Transverse colon (tissue), 4 donors: ENCODE measurements at places on chromosomes 3 and 15.

DNA sequence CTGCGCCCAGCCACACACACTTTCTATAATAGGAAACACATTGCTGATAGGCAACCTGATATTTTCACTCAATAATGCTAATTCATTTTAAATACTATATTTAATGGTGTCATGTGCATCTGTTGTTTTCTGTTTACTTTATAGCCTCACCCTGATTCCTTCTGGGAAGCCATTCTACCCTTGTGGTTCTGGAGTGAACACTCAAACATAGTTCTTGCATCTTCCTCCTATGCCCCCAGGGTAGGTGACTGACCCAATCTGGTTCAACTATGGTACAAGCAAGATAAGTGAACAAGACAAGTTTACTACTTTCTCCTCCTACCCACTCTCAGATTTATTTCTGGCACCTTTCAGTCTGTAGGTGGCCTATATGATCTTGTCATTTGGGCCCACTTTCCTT lies 4.3 kb upstream of the SCG3 start:
- no peaks in the 10 kb centered on the region for H3K36me3 ChIP-seq
- peaks cover 6% of the 10 kb centered on the region for H3K4me1 ChIP-seq
- no peak overlapping the region for H3K27ac ChIP-seq

- DNase-seq: peak; percentile 54
- no peaks in the 10 kb centered on the region for H3K27me3 ChIP-seq
- H3K4me1 ChIP-seq: no peaks in the 10 kb centered on the region
- no peak overlapping the region for H3K27ac ChIP-seq
- H3K4me3 ChIP-seq: no peak overlapping the region
Measured at GRCh38 chr3:157865352-157866000, 240.7 kb downstream of the SHOX2 start.

DNA sequence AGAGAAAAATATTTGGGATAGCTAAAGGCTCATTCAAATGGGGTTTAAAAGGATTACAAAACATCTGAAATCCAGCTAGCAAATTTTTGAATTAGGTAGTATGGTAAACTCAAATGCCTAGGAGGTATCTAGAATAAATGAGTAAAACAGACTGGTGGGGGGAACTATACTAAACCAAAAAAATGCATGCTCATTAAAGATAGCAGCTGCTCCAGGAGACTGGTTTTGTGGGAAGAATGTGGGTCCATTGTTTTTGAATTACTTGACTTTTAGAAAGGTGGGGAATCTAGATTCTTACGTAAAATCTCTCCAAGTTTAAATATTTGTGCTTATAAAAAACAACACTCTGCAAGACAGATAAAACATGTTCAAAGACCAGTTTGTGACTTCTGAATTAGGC lies 73.8 kb downstream of the LEKR1 start:
- H3K36me3 ChIP-seq: no peaks in the 10 kb centered on the region
- no peak overlapping the region for H3K4me3 ChIP-seq
- DNase-seq: no peak
- no peaks in the 10 kb centered on the region for H3K27me3 ChIP-seq
- no peak overlapping the region for H3K27ac ChIP-seq

GRCh38 chr3:21328711-21329390 lies 422.2 kb downstream of the ZNF385D start:
- no peaks in the 10 kb centered on the region for H3K4me1 ChIP-seq
- H3K4me3 ChIP-seq: no peak overlapping the region
- no peaks in the 10 kb centered on the region for H3K27me3 ChIP-seq
- no peak overlapping the region for H3K27ac ChIP-seq

DNA sequence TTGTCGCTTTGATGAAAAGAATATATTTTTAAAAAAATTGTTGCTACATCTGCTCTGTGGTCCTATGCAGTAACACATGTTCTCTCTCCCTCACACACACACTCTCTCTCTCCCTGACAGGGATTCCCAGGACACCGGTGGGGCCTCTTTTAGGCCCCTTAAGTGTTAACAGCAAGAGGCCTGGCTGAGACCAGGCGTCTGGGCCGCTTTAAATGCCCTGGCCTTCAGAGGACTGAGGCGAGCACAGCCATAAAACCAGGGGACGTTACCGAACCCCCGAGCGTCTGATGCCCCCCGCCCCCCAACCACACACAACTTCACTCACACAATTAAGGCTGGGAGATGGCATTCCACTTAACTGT lies 1.7 kb downstream of the BNC1 start:
- DNase-seq: no peak
- peak overlapping the region; percentile 7 for H3K4me3 ChIP-seq
- peaks cover 11% of the 10 kb centered on the region for H3K4me1 ChIP-seq

DNA sequence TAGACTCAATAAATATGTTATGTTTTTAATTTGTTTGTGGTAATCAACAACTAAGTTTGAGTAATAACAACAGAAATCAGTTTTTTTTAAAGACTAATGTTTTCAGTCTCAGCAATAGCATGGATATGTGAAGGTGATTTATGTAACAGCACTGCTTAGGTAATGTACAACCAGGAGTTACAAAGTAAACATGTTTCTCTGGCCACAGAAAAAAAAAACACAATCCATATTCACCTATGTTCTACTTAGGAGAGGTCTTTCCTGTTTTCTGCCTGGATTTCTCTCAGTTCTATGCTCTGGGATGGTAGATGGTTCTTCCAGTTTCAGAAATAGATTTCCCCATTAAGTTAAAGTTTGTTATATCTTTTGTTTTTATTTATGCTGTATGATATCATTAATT lies 579.4 kb downstream of the SI start:
- DNase-seq: no peak
- no peak overlapping the region for H3K4me3 ChIP-seq
- H3K27me3 ChIP-seq: no peaks in the 10 kb centered on the region
- H3K36me3 ChIP-seq: no peaks in the 10 kb centered on the region
- no peak overlapping the region for H3K27ac ChIP-seq

- peaks cover 11% of the 10 kb centered on the region for H3K4me1 ChIP-seq
- DNase-seq: no peak
- no peak overlapping the region for H3K27ac ChIP-seq
- no peak overlapping the region for H3K4me3 ChIP-seq
Measured at GRCh38 chr3:123605789-123606234, 21.0 kb upstream of the HACD2 start.

DNA sequence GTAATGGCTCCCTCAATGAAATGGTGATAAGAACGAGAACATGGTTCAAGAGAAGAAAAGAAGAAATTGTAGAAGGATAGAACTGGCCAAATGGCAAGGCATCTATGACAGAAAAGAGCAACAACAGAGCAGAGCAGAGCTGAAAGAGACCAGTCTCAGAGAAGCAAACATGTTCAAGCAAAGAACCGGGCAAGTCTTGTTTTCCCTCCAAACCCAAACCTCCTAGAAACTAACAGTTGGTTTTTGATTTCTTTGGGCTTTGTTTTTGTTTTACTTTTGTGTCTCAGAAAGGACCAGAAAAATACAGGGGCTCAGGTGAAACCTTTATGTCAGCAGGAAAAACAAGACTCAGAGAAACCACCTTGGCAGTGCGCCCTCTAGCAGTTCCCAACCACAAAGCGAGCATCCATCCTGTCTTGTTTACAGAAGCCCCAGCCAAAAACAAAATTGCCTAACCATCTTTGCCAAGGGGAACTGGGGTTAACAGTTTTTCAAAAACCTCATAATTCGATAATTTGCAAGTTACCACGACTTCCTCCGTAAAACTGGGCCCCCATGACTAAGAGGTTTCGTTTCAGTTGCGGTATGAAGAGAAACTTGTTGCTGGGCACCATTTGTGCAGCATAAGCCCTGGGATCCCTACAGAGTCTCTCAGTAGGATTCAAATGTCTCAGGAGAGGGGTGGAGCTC lies 159.2 kb upstream of the SLC24A5 start:
- H3K4me3 ChIP-seq: no peak overlapping the region
- no peaks in the 10 kb centered on the region for H3K4me1 ChIP-seq
- DNase-seq: peak; percentile 32

DNA sequence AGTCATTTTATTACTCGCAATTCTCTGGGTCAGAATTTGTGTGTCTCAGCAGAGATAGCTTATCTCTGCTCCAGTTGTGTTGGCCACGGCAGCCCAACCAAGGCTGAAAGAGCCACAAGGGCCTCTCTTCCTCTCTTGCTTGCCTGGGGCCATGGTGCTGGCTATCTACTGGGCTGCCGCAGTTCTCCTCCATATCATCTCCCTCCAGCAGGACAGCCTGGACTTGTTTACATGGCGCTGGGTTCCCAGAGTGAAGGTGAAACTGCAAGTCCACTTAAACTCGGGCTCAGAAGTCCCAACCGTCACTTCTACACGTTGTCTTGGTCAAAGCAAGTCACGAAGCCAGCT lies 134.8 kb downstream of the UACA start:
- H3K27me3 ChIP-seq: no peaks in the 10 kb centered on the region
- H3K4me1 ChIP-seq: no peaks in the 10 kb centered on the region
- no peak overlapping the region for H3K4me3 ChIP-seq
- DNase-seq: no peak
- no peak overlapping the region for H3K27ac ChIP-seq
- no peaks in the 10 kb centered on the region for H3K36me3 ChIP-seq

DNA sequence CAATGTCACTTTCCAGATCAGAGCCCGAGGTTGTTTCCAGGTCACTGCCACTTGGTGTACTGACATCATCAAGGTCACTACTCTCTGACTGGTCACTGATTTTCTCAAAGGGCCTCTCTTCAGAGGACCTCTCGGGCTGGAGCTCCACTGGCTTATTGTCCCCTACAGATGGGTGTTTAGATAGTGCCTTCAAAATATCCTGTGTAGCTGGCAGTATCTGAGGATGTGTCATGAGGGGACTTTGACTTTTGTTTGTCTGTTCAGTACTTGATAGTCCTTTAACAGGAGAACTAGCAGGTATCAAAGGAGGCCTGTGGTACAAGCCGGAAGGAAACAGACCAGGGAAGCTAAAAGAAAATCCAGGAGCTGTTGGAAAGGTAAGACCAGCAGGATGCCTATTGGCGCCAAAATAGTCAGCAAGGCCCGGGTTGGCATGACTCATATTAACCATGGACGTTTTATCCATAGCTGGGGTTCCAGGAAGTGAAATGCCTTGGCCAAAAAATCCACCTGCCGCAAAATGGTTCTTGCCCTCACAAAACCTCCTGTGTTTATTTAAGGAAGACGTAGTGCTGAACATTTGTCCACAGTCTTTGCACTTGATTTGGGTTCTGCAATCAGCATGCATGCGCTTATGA lies 547.3 kb downstream of the MECOM start:
- no peak for DNase-seq
- no peak overlapping the region for H3K4me3 ChIP-seq
- H3K27ac ChIP-seq: no peak overlapping the region

DNA sequence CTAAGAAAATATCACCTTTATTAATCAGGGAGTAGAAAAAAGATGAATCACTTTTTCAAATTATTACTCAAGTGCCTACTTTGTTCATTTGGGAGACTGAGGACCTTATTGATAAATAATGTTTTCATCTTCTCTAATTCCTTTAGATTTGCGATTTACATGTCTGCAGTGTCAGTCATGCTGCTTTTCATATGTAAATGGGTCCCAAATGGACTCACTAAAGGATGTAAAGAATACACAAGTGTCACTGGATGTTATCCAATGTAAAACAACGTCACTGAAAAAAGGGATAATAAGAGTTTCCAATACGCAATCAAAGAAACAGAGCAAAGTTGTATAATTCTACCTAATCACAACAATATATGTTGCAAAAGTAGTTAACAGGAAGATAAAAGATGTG lies 84.9 kb downstream of the TFDP2 start:
- H3K27me3 ChIP-seq: no peaks in the 10 kb centered on the region
- H3K4me3 ChIP-seq: no peak overlapping the region
- no peaks in the 10 kb centered on the region for H3K4me1 ChIP-seq
- H3K36me3 ChIP-seq: no peaks in the 10 kb centered on the region
- H3K27ac ChIP-seq: no peak overlapping the region

DNA sequence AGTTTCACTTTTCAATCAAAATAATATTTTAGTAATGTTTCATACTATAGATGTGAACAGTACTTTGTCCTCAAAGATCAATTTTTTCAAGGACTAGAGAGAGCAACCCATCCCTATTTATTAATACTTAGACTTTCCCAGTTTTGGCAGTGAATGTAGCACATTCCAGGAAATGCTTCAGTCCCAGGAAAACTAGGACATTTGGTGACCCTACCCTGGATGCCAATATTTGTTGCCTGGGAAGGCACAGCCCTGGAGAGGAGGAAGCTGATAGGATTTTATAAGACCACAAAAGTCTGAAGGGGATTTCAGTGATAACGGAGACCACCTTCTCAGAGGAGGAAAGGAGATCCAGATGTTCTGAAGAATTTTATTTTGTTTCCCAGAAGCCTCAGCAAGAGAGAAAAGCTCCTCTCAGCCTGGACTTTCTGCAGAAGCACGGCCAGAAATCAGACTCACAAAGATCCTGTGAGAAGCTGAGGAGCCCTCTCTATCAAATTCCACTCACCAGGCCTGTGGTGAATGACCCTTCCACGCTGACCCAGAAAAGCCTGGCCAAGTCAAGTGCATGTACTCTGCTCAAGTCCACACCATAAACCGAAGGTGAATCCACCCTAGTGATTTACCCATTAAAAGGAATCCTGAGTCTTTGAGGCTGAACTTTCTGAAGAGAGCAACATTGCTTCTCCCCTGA lies 87.7 kb upstream of the ABHD17C start:
- peaks cover 19% of the 10 kb centered on the region for H3K4me1 ChIP-seq
- no peak overlapping the region for H3K27ac ChIP-seq
- no peaks in the 10 kb centered on the region for H3K36me3 ChIP-seq
- no peak for DNase-seq
- H3K4me3 ChIP-seq: no peak overlapping the region
- no peaks in the 10 kb centered on the region for H3K27me3 ChIP-seq

GRCh38 chr3:160755776-160756304 lies at the start of gene PPM1L:
TSS of gene PPM1L (plus strand) at chr3:160756231.
- H3K27me3 ChIP-seq: peaks cover 7% of the 10 kb centered on the region
- peak; percentile 68 for DNase-seq
- H3K27ac ChIP-seq: peak within 1 kb of the TSS; percentile 98
- H3K4me1 ChIP-seq: no peaks in the 10 kb centered on the region
- H3K36me3 ChIP-seq: no peaks in the 10 kb centered on the region

DNA sequence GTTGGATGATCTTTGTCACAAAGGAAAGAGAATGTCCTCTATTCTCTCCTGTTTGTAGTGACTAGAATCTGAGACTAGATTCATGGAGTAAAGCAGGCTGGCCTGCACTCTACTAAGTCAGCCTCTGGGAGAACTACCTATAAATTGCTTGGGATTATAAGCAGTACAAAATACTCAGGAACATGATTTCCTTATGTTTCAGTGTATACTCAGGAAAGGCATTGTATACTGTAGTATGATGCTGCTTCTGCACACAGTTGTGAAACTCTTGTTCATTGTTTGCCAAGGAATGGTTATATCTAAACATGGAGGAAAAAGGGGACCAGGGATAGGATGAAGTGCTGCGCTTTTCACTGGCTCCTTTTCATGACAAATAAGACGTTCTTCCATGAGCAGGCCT lies 49.2 kb downstream of the OXSR1 start:
- no peak for DNase-seq
- no peaks in the 10 kb centered on the region for H3K36me3 ChIP-seq
- no peak overlapping the region for H3K27ac ChIP-seq

GRCh38 chr3:24843955-24844354 lies 349.3 kb upstream of the THRB start:
- no peak overlapping the region for H3K27ac ChIP-seq
- H3K4me1 ChIP-seq: no peaks in the 10 kb centered on the region
- H3K27me3 ChIP-seq: no peaks in the 10 kb centered on the region
- H3K4me3 ChIP-seq: no peak overlapping the region

- DNase-seq: no peak
- H3K4me1 ChIP-seq: no peaks in the 10 kb centered on the region
- no peak overlapping the region for H3K4me3 ChIP-seq
- H3K36me3 ChIP-seq: no peaks in the 10 kb centered on the region
- H3K27me3 ChIP-seq: no peaks in the 10 kb centered on the region
- no peak overlapping the region for H3K27ac ChIP-seq
Measured at GRCh38 chr15:81760686-81761085, 285.1 kb downstream of the MEX3B start.
